Mesothelial cell of epicardium (in vitro differentiated cells): ENCODE measurements at places on chromosomes 2 and 18.

DNA sequence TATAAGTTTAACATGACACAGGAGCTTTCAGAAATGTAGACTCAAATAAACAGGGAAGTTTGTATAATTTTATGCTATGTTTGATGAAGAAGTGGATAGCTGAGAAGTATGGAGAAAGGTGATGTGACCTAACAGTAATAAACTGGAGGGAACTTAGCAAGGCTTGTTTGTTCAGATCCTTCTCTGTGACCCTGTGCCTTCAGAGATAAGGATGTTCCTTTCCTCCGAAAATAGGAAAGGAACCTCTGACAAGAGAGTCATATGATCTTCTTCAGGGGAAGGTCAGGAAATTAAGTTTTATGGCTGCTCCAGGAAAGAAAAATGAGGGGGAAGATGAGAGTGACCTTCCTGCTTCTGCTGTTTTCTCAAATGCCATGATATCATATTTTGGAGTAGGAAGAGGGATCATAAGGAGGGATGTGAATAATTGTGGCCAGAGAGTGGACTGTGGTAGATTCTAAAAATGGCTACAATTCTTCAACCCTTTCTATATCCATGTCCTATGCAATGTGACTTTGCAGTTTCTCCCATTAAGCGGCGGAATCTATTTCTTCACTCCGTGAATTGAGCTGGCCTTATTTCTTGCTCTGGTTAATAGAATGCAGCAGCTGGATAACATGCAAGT lies 8.5 kb upstream of the C2orf69 start:
- H3K27me3 ChIP-seq, result peaks cover 4% of the 10 kb centered on the region
- no peak overlapping the region for H3K4me3 ChIP-seq
- no peaks in the 10 kb centered on the region for H3K4me1 ChIP-seq
- H3K36me3 ChIP-seq, result no peaks in the 10 kb centered on the region
- no peak overlapping the region for H3K27ac ChIP-seq

DNA sequence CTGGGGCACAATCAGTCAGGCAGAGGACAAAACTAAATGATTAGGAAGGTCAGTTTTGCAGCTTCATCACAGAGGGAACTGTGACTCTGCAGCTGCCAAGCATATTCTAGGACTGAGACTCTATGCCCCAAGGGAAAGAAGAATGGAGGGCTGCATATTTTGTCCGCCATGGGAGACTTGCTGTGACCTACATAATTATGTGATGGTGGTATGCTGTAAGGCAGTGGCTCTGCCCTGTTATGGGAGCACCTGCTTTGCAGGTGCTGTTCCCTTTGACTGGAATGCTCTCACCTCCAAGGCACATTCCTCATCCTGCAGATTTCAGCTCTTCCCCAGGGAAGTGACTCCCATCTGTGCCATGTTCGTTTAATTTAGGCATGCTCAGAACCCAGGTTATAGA lies 261.9 kb upstream of the EPHA4 start:
- H3K27ac ChIP-seq, result no peak overlapping the region
- no peaks in the 10 kb centered on the region for H3K27me3 ChIP-seq
- DNase-seq, result no peak
- H3K36me3 ChIP-seq, result no peaks in the 10 kb centered on the region

DNA sequence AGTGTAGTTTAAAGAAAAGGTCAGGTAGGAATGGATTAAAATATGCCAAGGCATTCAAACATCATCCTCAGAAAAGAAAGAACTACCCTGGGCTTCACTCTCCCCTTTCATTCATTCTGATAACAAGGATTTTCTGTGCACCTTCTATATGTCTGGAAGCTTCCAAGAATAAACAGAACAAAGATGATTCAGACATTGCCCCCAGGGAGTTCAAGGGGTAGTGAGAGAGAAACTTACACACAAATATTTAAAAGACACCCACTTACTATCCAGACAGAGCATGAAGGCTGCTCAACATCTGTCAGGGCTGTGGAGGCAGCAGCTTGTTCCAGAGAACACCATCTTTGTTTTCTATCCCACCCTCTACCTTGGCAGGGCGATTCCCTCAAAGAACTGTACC lies 140.5 kb downstream of the ALK start:
- H3K36me3 ChIP-seq, result no peaks in the 10 kb centered on the region
- peaks cover 9% of the 10 kb centered on the region for H3K27me3 ChIP-seq
- H3K27ac ChIP-seq, result no peak overlapping the region
- H3K4me3 ChIP-seq, result no peak overlapping the region
- no peak for DNase-seq

GRCh38 chr18:44358402-44358801 lies 322.3 kb upstream of the SETBP1 start:
- H3K4me1 ChIP-seq, result no peaks in the 10 kb centered on the region
- no peaks in the 10 kb centered on the region for H3K27me3 ChIP-seq
- H3K36me3 ChIP-seq, result peaks cover 9% of the 10 kb centered on the region
- no peak for DNase-seq
- H3K4me3 ChIP-seq, result no peak overlapping the region

- no peak overlapping the region for H3K27ac ChIP-seq
- DNase-seq, result no peak
- H3K36me3 ChIP-seq, result peaks cover 11% of the 10 kb centered on the region
- no peaks in the 10 kb centered on the region for H3K27me3 ChIP-seq
These were observed 335.2 kb downstream of the GBX2 start for GRCh38 chr2:235832941-235833340.

GRCh38 chr18:24530630-24531111 lies 70.2 kb downstream of the HRH4 start:
- no peaks in the 10 kb centered on the region for H3K36me3 ChIP-seq
- peaks cover 13% of the 10 kb centered on the region for H3K27me3 ChIP-seq
- H3K4me1 ChIP-seq, result peaks cover 13% of the 10 kb centered on the region
- H3K4me3 ChIP-seq, result no peak overlapping the region
- H3K27ac ChIP-seq, result no peak overlapping the region
- no peak for DNase-seq

- no peak overlapping the region for H3K27ac ChIP-seq
- peaks cover 10% of the 10 kb centered on the region for H3K4me1 ChIP-seq
- no peak overlapping the region for H3K4me3 ChIP-seq
- DNase-seq, result no peak
- no peaks in the 10 kb centered on the region for H3K27me3 ChIP-seq
These were observed 28.2 kb upstream of the SLC8A1 start for GRCh38 chr2:40480073-40480472.

DNA sequence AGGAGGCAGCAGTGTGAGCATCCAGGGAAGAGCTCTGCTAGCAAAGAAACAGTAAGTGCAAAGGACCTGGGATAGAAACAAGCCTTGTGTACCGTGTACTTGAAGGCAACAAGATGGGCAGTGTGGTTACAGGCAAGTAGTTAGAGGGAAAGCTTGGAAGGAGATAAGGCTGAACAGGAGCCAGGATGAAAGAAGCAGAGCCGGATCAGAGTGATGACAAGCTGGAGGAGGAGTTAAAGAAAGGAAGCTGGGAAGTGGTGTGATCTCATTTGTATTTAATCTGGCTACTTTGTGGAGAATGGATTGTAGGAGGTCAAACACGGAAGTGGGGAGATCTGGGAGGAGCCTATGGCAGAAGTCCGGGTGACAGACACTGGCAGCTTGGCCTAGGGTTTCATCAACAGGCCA lies 44.7 kb upstream of the VPS54 start:
- peak overlapping the region; percentile 31 for H3K27ac ChIP-seq
- no peak for DNase-seq
- H3K4me1 ChIP-seq, result peaks cover 49% of the 10 kb centered on the region
- H3K27me3 ChIP-seq, result no peaks in the 10 kb centered on the region
- no peaks in the 10 kb centered on the region for H3K36me3 ChIP-seq

GRCh38 chr2:182404975-182405561 lies 21.8 kb downstream of the PDE1A start:
- no peak overlapping the region for H3K27ac ChIP-seq
- no peak for DNase-seq
- H3K36me3 ChIP-seq, result peaks cover 2% of the 10 kb centered on the region
- no peaks in the 10 kb centered on the region for H3K27me3 ChIP-seq

DNA sequence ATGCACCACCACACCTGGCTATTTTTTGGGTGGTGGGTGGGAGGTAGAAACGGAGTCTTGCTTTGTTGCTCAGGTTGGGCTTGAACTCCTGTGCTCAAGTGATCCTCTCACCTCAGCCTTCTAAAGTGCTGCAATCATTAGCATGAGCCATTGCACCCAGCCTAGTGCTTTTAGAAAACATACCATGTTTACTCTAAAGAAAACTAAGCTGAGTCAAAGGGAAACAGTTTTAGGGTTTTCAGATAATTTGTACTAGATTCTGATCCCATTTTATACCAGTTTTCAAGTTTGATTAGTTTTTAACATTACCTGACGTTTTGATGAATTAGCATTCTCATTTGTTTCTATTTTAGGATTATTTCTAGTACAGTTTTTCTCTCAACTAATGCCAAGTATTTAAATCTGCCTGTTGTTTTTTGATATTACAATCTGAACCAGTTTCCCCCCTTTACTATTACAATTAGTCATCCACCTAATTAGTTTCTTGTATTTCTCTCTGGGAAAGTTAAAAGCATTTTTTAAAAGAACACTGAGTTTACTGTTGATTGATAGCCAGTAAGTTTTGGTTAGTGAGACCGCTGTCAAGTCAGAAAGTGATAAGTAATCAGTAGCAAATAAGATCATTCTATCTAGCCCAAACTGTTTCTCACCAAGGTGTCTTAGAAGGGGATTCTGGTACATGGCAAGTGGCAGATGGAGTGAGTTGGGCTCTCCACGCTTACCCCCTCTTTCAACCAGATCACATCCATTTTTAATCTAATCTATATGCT lies 24.2 kb upstream of the TBR1 start:
- H3K27me3 ChIP-seq, result no peaks in the 10 kb centered on the region
- H3K4me1 ChIP-seq, result peaks cover 15% of the 10 kb centered on the region

GRCh38 chr2:210399440-210400041 lies 77.0 kb downstream of the LANCL1 start:
- H3K36me3 ChIP-seq, result no peaks in the 10 kb centered on the region
- H3K4me3 ChIP-seq, result no peak overlapping the region
- no peak for DNase-seq
- no peak overlapping the region for H3K27ac ChIP-seq
- peaks cover 1% of the 10 kb centered on the region for H3K4me1 ChIP-seq
- peaks cover 2% of the 10 kb centered on the region for H3K27me3 ChIP-seq

- H3K4me1 ChIP-seq, result peaks cover 26% of the 10 kb centered on the region
- H3K4me3 ChIP-seq, result no peak overlapping the region
- H3K27me3 ChIP-seq, result no peaks in the 10 kb centered on the region
These were observed 2.3 kb downstream of the ZNF513 start for GRCh38 chr2:27378096-27378808.

DNA sequence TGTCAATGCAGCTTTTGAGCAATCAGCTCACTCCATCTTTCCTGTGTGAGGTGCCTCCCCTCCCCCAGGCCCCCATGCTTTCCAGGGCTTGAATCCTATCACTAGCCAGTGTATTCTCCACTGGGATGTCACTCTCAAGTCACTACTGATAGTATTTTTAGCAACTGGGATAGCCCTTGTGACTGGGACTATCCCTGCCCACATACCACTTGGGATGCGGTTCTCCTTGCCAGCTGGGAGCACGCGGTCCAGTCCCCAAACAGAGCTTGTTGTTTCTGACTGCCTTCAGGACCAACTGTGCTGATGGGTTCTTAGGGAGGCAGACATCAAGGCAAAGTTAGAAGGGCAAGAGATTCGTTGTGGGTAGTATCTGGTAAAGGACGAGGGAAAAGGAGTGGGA lies 134.9 kb downstream of the FAM161A start:
- DNase-seq, result no peak
- no peaks in the 10 kb centered on the region for H3K4me1 ChIP-seq
- H3K27ac ChIP-seq, result no peak overlapping the region
- H3K27me3 ChIP-seq, result no peaks in the 10 kb centered on the region

- no peak overlapping the region for H3K27ac ChIP-seq
- H3K4me3 ChIP-seq, result no peak overlapping the region
- H3K4me1 ChIP-seq, result no peaks in the 10 kb centered on the region
- no peaks in the 10 kb centered on the region for H3K27me3 ChIP-seq
These were observed 14.5 kb downstream of the OSBPL6 start for GRCh38 chr2:178208817-178209216.

- no peak overlapping the region for H3K27ac ChIP-seq
- peaks cover 4% of the 10 kb centered on the region for H3K36me3 ChIP-seq
- peak; percentile 30 for DNase-seq
- H3K27me3 ChIP-seq, result no peaks in the 10 kb centered on the region
These were observed 30.7 kb downstream of the CAMKMT start for GRCh38 chr2:44392338-44392943.

DNA sequence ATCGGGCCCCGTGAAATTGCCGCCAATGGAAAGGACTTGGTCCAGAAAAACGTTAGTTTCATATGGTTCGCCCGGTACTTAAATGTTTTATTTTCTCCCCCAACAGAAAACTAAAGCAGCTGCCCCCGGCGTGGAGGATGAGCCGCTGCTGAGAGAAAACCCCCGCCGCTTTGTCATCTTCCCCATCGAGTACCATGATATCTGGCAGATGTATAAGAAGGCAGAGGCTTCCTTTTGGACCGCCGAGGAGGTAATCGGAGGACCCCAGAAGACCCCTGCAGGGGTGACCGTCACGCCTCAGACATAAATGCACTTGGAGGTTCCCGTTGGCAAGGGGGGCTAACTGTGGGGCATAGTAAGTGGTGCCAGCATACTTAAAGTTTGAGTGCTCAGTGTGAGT lies 742 bp downstream of the RRM2 start:
- H3K27me3 ChIP-seq, result peaks cover 6% of the 10 kb centered on the region
- peak overlapping the region; percentile 84 for H3K4me3 ChIP-seq
- no peak overlapping the region for H3K27ac ChIP-seq
- DNase-seq, result no peak
- peaks cover 42% of the 10 kb centered on the region for H3K4me1 ChIP-seq

GRCh38 chr2:223214394-223215253 lies 162.6 kb downstream of the KCNE4 start:
- H3K4me1 ChIP-seq, result peaks cover 24% of the 10 kb centered on the region
- peaks cover 3% of the 10 kb centered on the region for H3K36me3 ChIP-seq
- no peaks in the 10 kb centered on the region for H3K27me3 ChIP-seq
- peak overlapping the region; percentile 88 for H3K27ac ChIP-seq
- no peak for DNase-seq
- H3K4me3 ChIP-seq, result no peak overlapping the region

DNA sequence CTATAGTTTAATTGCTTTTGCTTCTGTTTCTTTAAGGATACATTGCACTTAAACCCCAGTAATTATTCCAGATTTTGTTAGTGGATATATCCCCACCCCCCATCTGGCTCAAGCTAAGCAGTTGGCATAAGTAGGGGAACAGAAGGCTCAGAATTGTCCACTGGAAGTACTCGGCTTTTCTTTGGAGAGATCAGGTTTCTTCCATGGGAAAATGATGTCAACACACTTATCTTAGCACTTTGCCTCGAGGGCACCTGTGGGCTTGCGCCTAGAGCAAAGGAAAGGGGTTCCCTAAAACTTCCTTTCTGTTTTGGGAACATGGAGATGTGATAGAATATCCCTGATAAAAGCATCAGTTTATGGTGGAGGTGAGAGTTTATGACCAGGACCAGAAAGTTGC lies 130.6 kb downstream of the FMNL2 start:
- H3K27me3 ChIP-seq, result no peaks in the 10 kb centered on the region
- no peak for DNase-seq
- H3K4me3 ChIP-seq, result no peak overlapping the region

GRCh38 chr2:171412571-171413175 lies 21.1 kb downstream of the METTL8 start:
- DNase-seq, result no peak
- no peak overlapping the region for H3K27ac ChIP-seq

GRCh38 chr18:58520969-58521368 lies 107.9 kb downstream of the ALPK2 start:
- H3K27me3 ChIP-seq, result no peaks in the 10 kb centered on the region
- H3K4me3 ChIP-seq, result no peak overlapping the region
- DNase-seq, result no peak
- H3K36me3 ChIP-seq, result no peaks in the 10 kb centered on the region

GRCh38 chr2:32772638-32773447 lies 145.0 kb downstream of the TTC27 start:
- DNase-seq, result no peak
- peak overlapping the region; percentile 26 for H3K27ac ChIP-seq
- no peaks in the 10 kb centered on the region for H3K27me3 ChIP-seq
- no peaks in the 10 kb centered on the region for H3K36me3 ChIP-seq
